ENCODE measurements at places on chromosomes 5 and 9.
A peak's percentile ranks its signal among the peaks of the same experiment; 100 is the strongest.

- peaks cover 5% of the 10 kb centered on the region for H3K27me3 ChIP-seq
- DNase-seq = no peak
- no peak overlapping the region for H3K4me3 ChIP-seq
Observed at GRCh38 chr5:138986186-138986800, 111.2 kb upstream of the LRRTM2 start.

- H3K4me1 ChIP-seq = no peaks in the 10 kb centered on the region
- H3K27me3 ChIP-seq = no peaks in the 10 kb centered on the region
- no peak for DNase-seq
- no peak overlapping the region for H3K4me3 ChIP-seq
- H3K36me3 ChIP-seq = no peaks in the 10 kb centered on the region
Observed at GRCh38 chr9:74800226-74800625, 87.5 kb downstream of the TRPM6 start.

DNA sequence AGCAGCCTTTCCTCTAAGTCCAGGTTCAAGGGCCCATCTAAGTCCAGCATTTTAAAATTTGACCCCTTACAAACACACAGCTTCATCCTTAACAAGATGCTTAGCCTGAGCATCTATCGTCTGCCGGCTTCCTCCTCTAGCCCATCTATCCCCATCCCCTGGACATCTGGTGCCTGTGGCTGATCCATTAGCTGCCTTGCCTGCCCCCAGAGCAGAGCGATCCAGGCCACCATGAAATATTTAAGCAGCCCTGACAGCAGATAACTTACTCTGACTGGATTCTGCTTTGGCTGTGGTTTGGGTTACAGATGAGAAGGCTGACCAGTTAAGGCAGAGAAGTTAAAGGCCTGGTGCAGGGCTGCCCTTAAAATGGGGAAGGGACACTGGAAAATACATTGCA is 30.9 kb upstream of the CPEB4 start:
- peaks cover 26% of the 10 kb centered on the region for H3K4me1 ChIP-seq
- H3K36me3 ChIP-seq = no peaks in the 10 kb centered on the region
- no peak overlapping the region for H3K27ac ChIP-seq
- peaks cover 2% of the 10 kb centered on the region for H3K27me3 ChIP-seq

DNA sequence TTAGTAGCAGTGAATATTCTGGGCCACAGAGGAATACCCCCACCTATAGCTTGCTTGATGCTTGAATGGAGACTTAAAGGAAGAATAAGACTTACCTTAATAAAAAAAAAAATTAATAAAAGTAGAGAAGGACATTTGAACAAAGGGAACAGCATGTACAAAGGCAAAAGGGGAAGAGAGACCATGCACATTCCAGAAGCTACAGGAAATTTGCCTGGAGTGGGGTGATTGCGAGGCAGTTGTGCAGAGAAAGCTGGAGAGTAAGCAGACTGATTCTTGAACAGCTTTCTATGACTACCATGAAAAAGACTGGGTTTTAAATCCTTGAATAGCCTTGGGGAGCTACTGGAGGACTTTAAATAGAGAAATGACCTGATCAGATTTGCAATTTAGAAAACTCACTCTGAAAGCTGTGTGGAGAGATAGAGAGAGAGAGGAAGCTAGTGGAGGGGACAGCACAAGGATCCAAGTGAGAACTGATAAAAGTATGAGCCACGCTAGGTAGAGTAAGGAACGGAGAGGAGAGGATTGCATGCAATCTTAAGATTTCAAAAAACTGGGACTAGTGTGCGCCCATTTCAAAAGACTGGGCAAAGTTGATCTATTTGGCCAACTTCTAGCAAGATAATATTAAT is 12.5 kb upstream of the SSBP2 start:
- H3K27ac ChIP-seq = peak overlapping the region; percentile 53
- H3K4me1 ChIP-seq = peaks cover 74% of the 10 kb centered on the region
- peaks cover 3% of the 10 kb centered on the region for H3K27me3 ChIP-seq
- H3K36me3 ChIP-seq = peaks cover 3% of the 10 kb centered on the region
- DNase-seq = no peak

DNA sequence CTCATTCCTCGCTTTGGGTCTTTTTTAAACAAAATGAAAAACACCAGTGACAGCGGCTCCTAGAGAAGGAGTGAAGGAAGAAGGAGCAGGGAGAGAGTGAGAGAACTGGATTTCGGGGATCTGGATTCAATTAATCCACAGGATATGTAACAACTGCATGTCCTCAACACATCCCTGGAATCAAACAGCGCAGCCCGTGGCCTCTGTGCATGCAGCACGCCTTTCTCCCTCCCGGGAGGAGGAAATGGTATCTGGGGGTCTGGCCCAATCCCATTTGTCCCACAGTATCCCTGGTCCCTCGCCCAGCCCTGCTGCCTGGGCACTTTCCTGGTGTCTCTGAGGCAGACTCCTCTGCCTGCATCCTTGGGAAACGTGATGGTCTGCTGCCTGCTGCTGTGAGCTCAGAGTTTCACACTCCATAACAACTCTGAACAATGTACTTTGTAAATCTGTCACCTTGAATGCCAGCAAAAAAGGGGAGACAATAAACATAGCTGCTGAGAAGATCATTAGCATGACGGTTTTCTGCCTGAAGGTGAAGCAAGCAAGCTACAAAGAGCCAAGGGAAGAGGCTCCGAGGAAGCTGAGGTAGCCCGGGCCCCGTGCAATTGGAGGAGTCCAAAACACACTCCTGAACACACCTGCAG is 56.1 kb downstream of the PTCH1 start:
- H3K27ac ChIP-seq = no peak overlapping the region
- peaks cover 36% of the 10 kb centered on the region for H3K4me1 ChIP-seq

DNA sequence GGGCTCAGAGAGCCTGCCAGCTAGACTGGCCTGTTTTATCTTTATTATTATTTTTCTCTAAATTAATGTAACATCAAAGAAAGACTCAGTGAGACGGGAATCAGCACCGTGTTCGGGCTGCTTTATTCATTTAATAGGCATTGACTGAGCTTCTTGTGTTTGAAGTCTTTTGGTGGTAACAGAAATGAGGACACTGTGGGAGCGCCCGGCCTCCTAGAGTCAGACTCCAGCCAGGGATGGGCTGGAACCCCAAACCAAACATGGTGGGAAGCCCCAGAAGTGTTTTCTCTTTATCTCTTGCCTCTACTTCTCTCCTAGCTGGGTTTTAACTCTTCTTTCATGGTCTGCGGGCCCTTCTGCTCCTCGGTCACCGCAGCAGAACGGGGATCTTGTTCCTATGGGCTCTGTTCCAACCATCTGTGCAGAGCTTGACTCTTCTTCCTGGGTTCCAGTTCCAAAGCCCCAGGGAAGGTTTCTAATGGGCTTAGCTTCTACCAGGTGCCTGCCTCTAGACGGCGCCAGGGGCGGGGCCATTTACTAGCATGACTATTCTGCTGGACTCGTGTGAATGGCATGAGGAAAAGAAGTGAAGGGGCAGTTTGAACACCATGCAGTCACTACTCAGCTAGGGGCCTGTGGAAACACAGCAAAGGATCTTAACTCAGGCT is 123.8 kb downstream of the FGF18 start:
- no peaks in the 10 kb centered on the region for H3K36me3 ChIP-seq
- no peaks in the 10 kb centered on the region for H3K4me1 ChIP-seq
- H3K4me3 ChIP-seq = no peak overlapping the region
- H3K27ac ChIP-seq = no peak overlapping the region
- no peak for DNase-seq

- H3K27me3 ChIP-seq = peaks cover 4% of the 10 kb centered on the region
- H3K27ac ChIP-seq = no peak overlapping the region
- DNase-seq = no peak
Observed at GRCh38 chr9:41229408-41230401, 40.6 kb upstream of the ZNG1F start.

GRCh38 chr9:96649620-96650324 is 5.3 kb downstream of the PRXL2C start:
- peak overlapping the region; percentile 34 for H3K4me3 ChIP-seq
- H3K27ac ChIP-seq = no peak overlapping the region
- DNase-seq = no peak
- peaks cover 27% of the 10 kb centered on the region for H3K36me3 ChIP-seq
- peaks cover 6% of the 10 kb centered on the region for H3K27me3 ChIP-seq
- H3K4me1 ChIP-seq = peaks cover 5% of the 10 kb centered on the region

DNA sequence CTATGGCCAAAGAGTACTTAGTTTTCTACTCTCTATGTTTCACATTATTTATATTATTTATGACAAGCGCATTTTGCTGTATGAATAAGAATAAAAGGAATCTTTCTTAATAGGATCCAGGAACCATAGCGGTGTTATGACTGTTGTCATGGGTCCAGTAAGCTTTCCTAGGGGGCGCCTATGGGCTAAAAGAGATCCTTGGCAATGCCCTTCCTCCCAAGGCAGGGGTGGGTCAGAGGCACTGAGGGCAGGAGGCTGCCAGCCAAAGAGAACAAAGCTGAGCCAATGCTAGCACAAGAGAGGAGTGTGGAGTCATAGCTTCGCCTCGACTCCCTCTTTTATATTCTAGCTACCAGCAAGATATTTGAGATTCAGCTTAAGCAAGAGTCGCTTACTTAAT is 98.4 kb upstream of the GNAQ start:
- no peaks in the 10 kb centered on the region for H3K4me1 ChIP-seq
- H3K36me3 ChIP-seq = no peaks in the 10 kb centered on the region
- no peak overlapping the region for H3K4me3 ChIP-seq
- H3K27ac ChIP-seq = no peak overlapping the region
- H3K27me3 ChIP-seq = peaks cover 2% of the 10 kb centered on the region

- no peaks in the 10 kb centered on the region for H3K4me1 ChIP-seq
- H3K4me3 ChIP-seq = no peak overlapping the region
- no peak for DNase-seq
Observed at GRCh38 chr9:17057729-17058128, 77.1 kb upstream of the CNTLN start.

DNA sequence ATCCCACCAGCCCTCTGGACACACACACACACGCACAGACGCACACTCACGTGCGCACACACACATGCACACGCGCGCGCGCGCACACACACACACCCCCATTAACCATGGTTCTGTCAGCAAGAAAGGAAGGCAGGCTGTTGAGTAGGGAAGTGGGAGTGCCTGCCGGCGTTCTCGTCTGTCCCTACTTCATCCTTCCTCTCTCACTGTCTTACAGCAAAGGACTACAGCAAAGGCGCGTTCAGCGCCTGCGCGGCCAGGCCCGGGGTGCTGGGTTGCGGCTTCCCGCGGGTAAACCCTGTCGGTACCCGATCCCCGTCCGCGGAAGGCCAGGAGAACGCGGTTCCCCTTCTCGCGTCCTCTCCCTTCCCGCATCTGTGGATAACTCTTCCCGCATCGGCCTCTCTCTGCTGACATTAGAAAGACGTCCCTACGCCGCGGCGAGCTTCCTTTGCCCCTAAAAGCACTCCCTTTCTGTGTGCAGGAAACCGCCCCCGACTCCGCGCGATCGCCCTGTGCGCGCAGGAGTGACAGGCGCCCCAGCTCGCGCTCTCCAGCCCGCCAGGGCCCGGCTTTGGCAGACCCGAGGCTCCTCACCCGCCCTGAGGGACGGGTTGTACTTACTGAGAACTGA is 219.2 kb downstream of the AGTPBP1 start:
- no peaks in the 10 kb centered on the region for H3K36me3 ChIP-seq
- peak; percentile 58 for DNase-seq
- peaks cover 16% of the 10 kb centered on the region for H3K4me1 ChIP-seq
- no peak overlapping the region for H3K27ac ChIP-seq

GRCh38 chr5:38650540-38650939 is 94.1 kb upstream of the LIFR start:
- H3K27me3 ChIP-seq = no peaks in the 10 kb centered on the region
- H3K4me1 ChIP-seq = peaks cover 21% of the 10 kb centered on the region
- H3K27ac ChIP-seq = peak overlapping the region; percentile 68
- H3K4me3 ChIP-seq = no peak overlapping the region

GRCh38 chr9:37134166-37134565 is 13.8 kb downstream of the ZCCHC7 start:
- H3K27ac ChIP-seq = no peak overlapping the region
- H3K4me1 ChIP-seq = no peaks in the 10 kb centered on the region
- H3K4me3 ChIP-seq = no peak overlapping the region
- no peaks in the 10 kb centered on the region for H3K27me3 ChIP-seq
- no peak for DNase-seq

DNA sequence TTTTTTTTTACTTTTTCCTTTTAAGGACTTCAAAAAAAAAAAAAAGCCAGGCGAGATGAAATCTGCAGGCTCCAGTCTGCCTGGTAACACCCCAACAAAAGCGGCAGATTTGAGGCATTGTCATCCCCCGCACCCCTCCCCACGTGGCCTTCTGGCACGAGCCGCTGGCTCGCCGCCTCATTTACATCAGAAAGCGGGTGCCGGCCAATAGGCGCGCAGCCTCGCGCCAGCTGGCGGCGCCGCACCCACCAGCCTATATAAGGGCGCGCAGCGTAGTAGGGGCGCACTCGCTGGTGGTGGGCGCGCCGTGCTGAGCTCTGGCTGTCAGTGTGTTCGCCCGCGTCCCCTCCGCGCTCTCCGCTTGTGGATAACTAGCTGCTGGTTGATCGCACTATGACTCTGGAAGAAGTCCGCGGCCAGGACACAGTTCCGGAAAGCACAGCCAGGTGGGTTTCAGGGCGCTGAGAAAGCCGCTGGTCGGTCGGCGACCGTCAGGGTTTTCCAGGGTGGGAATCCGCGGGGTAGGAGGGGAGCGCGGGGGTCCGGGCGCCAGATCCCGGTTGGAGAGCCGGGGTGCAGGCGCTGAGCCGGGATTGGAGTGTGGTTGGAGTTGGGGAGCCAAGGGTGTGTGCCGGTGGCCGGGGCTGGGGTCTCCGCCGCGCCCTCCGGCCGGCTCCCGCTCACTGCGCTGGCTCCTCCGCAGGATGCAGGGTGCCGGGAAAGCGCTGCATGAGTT is at the start of gene GADD45G:
TSS of gene GADD45G (plus strand) at position 284 of the 736 bp plus-strand sequence. CDS start at position 394, 110 bp downstream.
- H3K4me1 ChIP-seq = peaks cover 17% of the 10 kb centered on the region
- DNase-seq = peak; percentile 81
- H3K27ac ChIP-seq = no peak within 1 kb of the TSS
- H3K4me3 ChIP-seq = peak within 1 kb of the TSS; percentile 91

DNA sequence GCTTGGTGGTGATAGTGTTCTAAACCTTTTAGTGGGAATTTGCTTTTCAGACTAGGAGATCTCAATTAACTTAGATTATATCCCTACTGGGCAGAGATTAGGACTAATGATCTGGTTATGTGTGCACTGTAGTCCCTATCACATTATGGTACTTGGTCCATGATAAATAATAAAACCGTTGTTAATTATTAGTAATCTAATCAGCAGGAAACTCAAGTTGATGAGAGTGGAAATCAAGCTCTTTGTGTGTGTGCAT is 262.3 kb downstream of the ARHGAP26 start:
- peaks cover 3% of the 10 kb centered on the region for H3K27me3 ChIP-seq
- peaks cover 17% of the 10 kb centered on the region for H3K4me1 ChIP-seq
- H3K27ac ChIP-seq = no peak overlapping the region
- H3K36me3 ChIP-seq = peaks cover 14% of the 10 kb centered on the region
- H3K4me3 ChIP-seq = no peak overlapping the region

DNA sequence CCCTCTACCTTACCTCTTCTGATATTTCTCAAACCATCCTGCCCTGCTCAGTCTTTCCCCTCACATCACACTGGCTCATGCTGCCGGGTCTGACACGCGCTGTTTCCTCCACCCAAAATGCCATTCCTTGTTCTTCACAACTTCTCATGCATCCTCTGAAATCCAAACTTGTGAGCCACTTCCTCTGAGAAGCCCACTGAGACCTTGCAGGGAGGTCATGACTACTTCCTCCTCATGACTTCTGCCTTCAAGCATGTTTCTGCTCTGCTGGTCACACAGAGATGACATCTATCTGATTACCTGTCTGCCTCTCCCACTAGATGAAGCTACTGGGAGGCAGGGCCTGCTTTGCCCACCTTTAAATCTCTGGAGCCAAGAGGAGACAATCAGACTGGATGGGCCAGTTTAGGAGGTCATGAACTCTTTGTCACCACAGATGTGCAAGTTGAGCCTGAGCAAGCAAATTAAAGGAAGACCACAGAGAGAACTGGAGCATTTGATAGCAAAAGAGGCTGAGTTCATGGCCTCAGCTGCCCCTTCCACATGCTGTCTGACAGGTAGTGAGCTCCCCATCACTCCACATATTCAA is 119.8 kb upstream of the TBC1D2 start:
- no peak overlapping the region for H3K4me3 ChIP-seq
- peaks cover 3% of the 10 kb centered on the region for H3K36me3 ChIP-seq
- no peak for DNase-seq
- H3K27ac ChIP-seq = no peak overlapping the region
- peaks cover 10% of the 10 kb centered on the region for H3K4me1 ChIP-seq
